Cortex of kidney (tissue), 1 donor: ENCODE measurements at places on chromosomes 7 and 10.

GRCh38 chr7:3010161-3010560, 33.5 kb downstream of the CARD11 start:
- no peak for DNase-seq

DNA sequence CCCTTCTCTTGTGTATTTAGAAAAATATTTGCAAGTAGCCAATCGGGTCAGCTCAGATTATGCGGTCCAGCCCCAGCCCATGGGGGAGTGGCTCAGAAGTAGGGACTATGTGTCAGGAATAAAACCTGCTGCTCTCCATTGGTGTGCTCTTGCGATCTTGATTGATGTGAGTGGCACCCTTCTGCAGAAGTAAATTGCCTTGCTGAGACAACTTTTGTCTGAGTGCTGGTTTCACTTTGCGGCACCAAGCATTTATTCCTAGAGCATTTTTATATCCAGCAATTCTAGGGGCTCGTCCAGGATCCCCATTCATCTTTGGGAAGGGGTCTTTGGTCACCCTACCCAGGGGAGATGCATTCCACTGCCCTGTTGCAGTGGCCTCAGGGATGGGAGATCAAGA, 26.1 kb upstream of the FAM221A start:
- DNase-seq, result no peak

DNA sequence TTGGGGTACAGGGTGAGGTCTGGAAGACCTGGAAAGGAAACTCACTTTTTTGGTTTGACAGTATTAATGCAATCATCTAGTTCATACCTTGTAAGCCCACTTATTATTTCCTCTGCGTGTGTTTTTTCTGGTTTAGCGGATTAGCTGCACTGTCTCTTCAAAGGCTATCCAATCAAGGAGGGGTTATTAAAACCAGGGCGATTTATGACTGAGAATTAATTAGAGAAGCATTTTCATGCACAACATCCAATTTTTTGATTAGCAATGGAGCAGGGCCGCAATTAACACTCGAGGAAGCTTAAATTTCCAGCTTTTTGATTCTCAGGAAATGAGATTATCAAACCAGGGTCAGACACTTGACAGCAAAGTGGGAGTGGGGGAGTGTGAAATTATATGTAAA, 248.9 kb downstream of the EXOC4 start:
- no peak for DNase-seq

DNA sequence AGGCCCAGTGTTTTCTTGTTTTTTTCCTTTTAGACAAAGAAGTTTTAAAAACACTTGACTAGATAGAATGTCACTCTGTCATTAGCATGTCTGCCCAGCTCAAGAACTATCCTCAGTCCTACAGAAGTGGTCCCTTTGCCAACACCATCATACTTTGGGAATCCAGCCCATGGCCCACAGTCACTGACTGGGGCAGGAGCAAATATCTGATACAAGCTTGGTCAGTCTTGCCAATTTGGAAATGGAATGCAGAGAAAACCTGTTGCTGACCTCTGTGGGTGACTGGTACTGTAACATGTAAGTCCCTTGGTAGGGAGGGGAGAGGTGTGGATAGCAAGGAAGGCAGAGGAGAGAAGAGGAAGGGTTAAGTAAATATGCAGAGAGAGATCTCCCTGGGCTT, 47.8 kb downstream of the IPMK start:
- no peak for DNase-seq

DNA sequence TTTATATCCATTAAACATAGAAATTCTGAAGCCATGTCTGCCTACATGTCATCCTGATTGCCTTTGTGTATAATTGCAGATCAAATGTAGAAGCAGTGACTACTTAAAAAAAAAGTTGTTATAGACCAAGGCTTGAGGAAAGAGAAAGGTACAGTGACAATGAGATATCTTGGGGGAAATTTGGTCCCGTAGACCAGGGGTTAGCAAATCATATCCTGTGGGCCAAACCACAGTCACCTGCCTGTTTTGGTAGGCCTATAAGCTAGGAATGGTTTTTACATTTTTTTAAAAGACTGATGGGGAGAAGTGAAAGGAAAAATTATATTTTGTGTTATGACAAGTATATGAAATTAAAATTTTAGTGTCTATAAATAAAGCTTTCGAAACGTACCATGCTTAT, 12.9 kb downstream of the PAPSS2 start:
- no peak for DNase-seq

DNA sequence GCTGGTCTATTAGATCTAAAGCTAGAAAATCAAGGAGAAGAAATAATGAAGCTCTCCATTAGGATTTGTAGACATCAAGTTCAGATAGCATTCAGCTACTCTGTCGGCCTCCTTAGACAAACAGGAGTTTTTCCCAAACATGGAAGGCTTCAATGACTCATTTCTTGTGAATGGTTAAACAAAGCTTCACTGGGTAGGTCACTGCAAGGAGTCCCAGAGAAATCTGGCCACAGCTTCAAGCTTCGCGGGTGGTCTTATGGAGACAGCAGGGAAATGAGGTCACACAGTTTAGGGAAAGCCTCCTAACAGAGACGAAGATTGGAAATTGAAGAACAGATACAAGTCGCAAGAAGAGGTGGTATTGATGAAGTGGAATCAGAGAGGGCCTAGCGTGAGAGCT, 22.6 kb upstream of the LRRC72 start:
- DNase-seq, result no peak

- DNase-seq, result no peak
Measured at GRCh38 chr7:143454091-143454680, 10.9 kb downstream of the TAS2R60 start.

GRCh38 chr10:46525177-46525823, 31.2 kb downstream of the GPRIN2 start:
- DNase-seq, result no peak

GRCh38 chr10:24438800-24439199, 229.9 kb downstream of the KIAA1217 start:
- DNase-seq, result no peak

- DNase-seq, result no peak
Measured at GRCh38 chr7:47622946-47623640, 41.2 kb upstream of the TNS3 start.

DNA sequence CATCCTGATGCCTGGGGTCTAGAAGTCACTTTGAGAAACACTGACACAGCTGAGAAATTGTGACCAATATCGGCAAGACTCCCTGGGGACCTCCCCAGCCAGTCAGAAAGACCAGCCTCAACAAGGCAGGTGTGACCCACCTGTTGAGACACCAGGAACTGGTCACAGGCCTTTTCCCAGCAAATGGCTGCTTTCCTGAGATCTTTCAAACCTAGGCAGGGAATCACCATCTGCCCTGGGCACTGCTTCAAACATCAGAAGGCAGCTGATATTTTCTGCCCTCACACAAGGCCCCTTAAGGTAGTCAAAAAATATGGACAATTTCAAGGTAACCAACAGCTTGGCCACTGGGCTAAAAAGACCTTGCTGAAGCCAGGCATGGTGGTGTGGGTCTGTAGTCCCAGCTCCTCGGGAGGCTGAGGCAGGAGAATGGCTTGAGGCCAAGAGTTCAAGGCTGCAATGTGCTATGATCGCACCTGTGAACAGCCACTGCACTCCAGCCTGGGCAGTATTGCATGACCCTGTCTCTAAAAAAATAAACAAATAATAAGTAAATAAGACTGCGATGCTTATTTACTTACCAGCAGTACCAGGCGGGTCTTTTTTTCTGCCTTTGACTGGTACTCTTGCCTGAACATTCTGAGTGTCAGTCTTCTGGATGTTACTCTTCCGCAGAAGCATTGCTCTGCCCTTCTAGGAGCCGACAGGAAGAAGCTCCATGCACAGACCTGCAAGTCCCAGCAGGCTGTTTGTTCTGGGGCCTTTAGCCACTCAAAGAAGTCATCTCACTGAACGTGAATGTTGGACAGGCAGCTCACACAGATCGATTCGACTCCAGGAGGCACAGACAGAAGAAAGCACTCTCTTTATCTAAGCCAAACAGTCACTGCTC, 59.7 kb downstream of the SORBS1 start:
- no peak for DNase-seq

- DNase-seq, result no peak
Measured at GRCh38 chr7:117870448-117871130, 2.7 kb downstream of the CTTNBP2 start.

- DNase-seq, result no peak
Measured at GRCh38 chr7:2217206-2217605, 15.5 kb downstream of the MAD1L1 start.

GRCh38 chr7:44287488-44288380, 37.7 kb downstream of the CAMK2B start:
- no peak for DNase-seq

- no peak for DNase-seq
Measured at GRCh38 chr10:35554461-35555056, 50.6 kb upstream of the GJD4 start.

GRCh38 chr10:78899098-78899754, 169.5 kb upstream of the ZMIZ1 start:
- DNase-seq, result no peak

GRCh38 chr7:80235334-80235733, 100.7 kb downstream of the GNAI1 start:
- DNase-seq, result no peak

GRCh38 chr7:117137868-117138267, 184.6 kb downstream of the ST7 start:
- DNase-seq, result no peak

DNA sequence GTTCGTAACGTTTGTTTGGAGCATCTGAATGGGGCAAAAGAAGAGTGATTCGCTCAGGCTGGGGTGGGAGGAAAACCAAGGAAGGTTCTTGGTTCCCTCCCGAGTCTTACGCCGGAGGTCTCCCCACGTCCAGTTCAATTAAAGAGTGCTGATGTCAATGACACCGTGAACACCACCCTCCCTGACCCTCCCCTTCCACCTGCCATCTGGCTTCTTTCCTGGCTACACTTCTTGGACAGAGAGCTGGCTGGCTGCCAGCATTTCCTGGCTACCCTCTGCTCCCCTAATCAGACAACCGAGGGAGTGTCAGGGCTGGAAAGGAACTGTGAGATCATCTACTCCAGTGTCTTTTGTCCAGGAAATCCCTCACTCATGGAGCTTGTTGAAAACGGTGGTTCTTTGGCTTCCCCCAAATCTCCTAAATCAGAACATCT, 24.1 kb upstream of the FFAR4 start:
- no peak for DNase-seq

GRCh38 chr7:130274983-130275591, 8.4 kb downstream of the CPA2 start:
- no peak for DNase-seq

DNA sequence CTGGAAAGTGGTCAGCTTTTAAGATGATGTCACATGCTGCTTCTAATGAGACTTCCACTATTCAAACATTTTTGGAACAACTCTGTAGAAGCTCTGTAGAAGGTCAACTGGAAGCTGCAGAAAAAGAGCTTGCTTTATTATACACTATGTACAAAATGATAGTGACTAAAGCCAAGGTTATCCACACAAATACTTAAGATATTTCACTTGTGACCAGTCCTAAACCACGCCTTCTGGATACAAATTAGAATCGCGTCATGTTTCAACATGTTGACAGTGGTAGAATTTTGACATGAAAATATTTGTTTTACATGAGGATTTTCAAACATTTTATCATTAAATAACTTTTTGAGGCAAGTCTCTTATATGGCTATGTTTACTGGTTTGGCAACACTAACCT, 499.6 kb upstream of the PHF14 start:
- DNase-seq, result no peak

- DNase-seq, result no peak
Measured at GRCh38 chr7:115678086-115678982, 352.2 kb downstream of the TFEC start.

DNA sequence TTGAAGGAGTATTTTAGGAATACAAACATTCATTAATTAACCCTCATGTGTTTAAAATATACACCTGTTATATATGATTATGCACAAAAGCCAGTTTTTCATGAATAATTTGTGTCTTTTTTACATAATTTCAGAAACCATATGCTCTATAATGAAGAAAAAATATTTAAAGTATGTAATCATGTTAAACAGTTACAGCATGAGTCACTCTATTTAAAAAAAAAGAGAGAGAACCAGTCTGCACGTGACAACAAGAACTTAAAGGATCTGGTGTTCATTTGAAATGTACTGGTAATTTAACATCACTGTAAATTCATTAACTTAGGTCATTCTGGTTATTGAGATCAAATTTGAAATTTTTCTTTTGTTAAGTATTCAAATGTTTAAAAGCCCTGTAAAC, 228.5 kb downstream of the CACNB2 start:
- no peak for DNase-seq

DNA sequence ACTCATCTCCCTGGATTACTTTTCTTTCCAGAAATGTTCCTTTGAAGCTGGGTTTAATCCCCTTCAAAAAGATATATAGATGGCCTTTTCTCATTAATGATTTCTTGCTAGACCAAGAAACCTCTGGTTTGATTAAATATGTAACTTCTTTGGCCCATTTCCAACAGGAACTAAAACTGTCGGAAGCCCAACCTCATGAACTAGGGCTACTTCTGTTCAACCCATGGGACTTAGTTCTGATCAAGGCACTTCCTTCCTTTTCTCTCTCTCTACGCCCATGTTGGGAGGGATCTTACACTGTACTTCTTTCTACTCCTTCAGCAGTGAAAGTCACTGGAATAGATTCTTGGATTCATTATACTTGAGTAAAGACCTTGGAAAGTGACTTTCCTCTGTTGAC, 83.6 kb downstream of the TMEM106B start:
- DNase-seq, result no peak

DNA sequence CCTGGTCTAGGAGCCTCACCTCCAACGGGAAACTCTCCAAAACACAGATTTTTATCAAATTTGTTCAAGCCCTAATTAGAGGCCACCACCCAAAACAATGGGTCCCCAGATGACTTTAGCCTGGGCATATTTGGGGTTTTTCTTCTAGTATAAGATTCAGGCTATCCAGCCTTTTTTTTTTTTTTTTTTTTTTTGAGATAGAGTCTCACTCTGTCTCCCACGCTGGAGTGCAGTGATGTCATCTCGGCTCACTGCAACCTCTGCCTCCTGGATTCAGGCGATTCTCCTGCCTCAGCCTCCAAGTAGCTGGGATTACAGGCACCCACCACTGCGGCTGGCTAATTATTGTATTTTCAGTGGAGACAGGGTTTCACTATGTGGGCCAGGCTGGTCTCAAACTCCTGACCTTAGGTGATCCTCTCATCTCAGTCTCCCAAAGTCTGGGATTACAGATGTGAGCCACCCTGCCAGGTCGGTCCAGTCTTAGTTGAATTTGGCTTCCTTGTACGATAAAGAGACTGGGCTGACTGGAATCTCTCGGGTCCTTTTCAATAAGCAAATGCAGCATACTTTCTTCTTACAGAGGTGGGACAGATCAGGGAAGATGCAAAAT, 91.4 kb upstream of the KLF6 start:
- DNase-seq, result no peak

- no peak for DNase-seq
Measured at GRCh38 chr7:115005953-115006352, 84.1 kb downstream of the MDFIC start.

GRCh38 chr7:116534790-116535189, 10.0 kb downstream of the CAV1 start:
- DNase-seq, result no peak
